Stimulated activated naive B cell treated with anti-CD40 and anti-IgM and Interleukin-4, amounts not matched to agents 10 μg/mL and 1 μg/mL and 100 μg/mL, for 72 hours (primary cell): ENCODE measurements at places on chromosomes 4 and X.

GRCh38 chr4:112099701-112100297 is 45.5 kb upstream of the FAM241A start:
- DNase-seq: no peak

- DNase-seq: peak; percentile 29
These were observed 628 bp downstream of the MXD4 start for GRCh38 chr4:2261110-2261852.

DNA sequence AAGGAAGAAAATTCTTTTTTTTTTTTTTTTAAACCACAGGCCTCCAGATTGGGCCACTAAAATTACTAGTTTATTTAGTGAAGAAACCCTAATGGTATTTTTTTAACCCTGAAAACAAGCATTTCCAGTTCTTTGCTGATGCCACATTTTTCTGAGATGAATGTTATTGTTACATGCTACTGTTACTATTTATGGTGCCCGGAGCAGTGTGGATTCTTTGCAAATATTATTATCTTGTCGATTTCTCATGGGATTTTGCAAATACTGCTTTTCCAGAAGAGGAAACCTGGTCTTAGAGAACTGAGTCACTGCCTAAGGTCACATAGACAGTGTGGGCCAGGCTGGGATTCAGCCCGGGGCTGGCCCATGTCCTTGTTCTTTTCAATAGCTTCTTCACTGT is 8.7 kb upstream of the ALAS2 start:
- DNase-seq: no peak

GRCh38 chr4:149113804-149114430 is 671.7 kb upstream of the NR3C2 start:
- DNase-seq: no peak

GRCh38 chr4:140070366-140070765 is 83.6 kb downstream of the MAML3 start:
- no peak for DNase-seq

DNA sequence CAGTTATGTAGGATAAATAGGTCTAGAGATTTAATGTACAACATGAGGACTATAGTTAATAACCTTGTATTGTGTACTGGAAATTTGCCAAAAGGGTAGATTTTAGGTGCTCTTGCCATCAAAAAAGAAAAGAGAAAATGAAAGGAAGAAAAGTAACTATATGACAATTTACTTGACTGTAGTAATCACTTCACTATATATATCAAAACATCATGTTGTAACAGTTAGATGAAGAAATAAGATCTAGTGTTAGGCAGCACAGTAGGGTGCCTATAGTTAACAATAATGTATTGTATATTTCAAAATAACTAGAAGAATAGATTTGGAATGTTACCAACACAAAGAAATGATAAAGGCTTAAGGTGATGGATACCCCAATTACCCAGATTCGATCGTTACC is 35.9 kb upstream of the AP1S2 start:
- no peak for DNase-seq

DNA sequence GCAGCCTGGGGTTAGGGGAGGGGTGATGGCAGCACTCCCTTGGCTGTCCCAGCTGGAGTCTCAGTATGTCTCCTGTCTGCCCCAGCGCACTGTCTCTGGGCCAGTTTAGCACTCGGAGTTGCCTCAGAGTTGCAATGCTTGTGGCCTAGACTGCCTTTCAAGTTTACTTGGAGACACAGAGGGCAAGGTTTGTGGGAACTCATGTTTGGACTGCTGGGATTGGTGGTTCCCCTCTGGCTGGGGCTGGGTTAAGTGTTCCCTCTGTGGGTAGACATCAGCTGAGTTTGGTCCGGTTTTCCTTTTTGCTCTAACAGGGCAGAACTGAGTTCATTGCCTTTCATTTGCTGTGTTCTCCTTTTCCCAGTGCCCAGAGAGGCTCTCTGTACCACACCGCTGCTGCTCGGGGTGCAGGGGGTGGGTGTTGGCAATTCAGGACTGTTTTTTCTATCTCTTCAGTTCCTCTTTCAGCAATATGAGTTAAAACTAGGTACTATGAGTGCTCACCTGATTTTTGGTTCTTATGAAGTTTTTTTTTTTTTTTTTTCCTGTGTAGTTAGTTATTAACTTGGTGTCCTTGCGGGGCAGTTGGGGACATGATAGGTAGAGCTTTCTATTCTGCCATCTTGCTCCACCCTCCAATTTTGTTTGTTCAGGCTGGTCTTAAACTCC is 17.2 kb downstream of the RAB33B start:
- DNase-seq: peak; percentile 11

DNA sequence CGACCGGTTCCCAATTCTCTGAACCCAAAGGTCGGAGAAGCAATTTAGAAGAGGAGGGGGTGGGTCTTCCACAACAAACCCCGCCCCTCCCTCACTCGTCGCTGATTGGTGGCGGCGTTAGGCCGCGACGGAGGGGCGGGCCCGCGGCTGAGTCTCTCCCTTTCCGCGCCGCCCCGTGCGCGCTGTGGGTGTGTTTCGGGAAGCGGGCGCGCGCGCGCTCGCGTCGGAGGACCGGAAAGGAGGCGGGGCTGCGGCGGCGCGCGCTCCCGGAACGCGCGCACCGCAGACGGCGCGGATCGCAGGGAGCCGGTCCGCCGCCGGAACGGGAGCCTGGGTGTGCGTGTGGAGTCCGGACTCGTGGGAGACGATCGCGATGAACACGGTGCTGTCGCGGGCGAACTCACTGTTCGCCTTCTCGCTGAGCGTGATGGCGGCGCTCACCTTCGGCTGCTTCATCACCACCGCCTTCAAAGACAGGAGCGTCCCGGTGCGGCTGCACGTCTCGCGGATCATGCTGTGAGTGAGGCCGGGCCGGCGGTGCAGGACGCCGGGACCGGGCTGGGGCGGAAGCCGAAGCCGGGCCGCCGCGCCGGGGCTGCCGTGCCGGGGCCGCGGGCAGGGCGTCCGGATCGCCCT is at the start of gene SPCS3:
Gene SPCS3, plus strand, starts transcription at position 263 of the 636 bp plus-strand sequence. Its CDS starts 111 bp downstream, at position 374.
- peak; percentile 91 for DNase-seq

DNA sequence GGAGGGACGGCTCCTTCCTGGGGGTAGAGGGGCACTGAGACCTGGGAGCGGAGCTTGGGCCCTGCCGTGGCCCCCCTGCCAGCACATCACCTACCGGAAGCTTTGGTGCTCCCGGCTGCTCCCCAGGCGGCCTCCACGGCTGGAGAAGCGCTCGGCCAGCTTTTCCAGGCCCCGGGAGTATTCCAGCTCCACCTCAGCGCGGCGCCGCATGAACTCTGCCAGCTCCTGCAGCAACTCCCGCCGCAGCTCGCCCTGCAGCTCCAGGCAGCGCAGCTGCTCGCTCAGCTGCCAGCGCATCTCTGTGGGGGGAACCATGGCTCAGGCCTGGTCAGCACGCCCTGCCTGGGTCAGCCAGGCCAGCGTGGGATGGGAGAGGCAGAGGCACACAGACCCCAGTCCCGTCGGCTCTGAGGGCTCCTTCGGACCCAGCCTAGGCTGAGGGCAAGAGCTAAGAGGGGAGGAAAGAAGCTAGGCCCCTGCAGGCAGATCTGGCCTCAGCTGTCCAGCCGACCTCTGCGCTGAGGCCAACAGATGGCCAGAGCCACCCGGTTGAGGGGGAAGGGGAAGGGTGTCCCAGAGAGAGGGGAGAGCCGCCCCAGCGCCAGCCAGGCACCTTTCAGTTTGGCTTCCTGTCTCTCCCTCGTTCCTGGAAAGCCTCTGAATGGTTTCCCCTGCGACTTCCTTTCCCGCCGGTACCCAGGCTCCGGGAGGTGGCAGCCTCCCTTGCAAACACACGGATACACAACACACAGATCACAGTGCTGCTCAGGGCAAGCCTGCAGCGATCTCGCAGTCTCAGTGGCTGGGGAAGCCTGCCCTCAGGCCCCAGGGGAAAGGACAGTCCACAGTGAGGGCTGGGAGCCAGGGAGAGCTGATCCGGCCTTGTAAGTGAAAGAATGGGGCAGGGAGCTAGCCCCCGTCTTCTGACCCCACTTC is 4.3 kb downstream of the ARHGAP4 start:
- no peak for DNase-seq

- DNase-seq: no peak
These were observed 17.6 kb downstream of the THAP9 start for GRCh38 chr4:82918091-82918490.

- DNase-seq: no peak
These were observed 2.2 kb upstream of the HTR2C start for GRCh38 chrX:114581528-114582263.

- DNase-seq: no peak
These were observed 146.8 kb downstream of the ENOX2 start for GRCh38 chrX:130756233-130756632.

DNA sequence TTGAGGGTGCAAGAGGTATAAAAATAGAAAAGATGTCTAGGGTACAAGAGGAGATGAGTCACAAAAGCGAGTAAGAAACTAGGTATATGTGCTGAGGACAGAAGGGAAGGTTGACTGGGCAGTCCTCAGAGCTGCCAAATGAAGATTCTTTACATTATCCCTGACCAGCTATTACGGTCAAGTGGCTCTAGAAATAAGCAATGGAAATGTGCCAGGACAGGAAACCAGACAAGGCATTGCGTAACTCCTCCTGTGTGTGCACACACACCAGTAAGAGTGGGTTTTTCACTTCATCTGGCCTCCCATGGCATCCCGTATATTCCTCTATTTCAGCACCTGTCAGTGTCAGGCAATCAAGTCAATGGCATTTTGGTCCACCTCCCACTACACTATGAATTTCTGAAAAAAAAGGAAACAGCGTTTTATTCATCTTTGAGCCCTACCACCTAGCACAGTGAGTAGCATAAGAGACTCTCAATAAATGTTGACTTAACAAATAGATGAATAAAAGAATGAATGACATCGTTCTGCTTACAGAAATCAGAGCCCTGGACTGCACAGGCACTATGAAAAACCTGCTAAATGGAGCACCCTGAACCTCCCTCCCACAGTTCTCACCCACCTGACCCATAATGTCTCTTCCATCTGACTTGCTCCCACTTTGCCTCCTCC is 62.6 kb upstream of the KLF3 start:
- no peak for DNase-seq

DNA sequence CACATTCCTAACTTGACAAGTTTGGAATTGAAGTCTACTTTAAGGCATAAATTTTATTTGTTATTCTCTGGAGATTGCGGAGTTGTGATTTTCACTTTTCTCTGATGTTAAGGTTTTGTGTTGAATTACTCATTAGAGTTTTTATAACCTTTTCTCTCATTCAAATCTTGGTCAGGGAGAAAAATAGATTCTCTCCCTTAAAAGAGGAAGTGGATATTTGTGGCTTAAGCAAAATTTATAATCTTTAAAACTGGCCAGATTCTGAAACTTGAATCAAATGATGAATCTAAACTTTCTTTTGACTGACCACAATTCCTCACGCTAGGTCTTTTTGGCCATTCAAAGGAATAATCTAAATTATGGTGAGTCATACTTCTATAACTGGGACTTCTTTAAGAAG is 361.4 kb downstream of the TEX13C start:
- no peak for DNase-seq

GRCh38 chrX:48540028-48540375 is 488 bp downstream of the TBC1D25 start:
- no peak for DNase-seq

GRCh38 chr4:154452798-154453346 is 38.7 kb downstream of the DCHS2 start:
- no peak for DNase-seq

- no peak for DNase-seq
These were observed 313.2 kb downstream of the ANTXR2 start for GRCh38 chr4:79759793-79760192.

- DNase-seq: no peak
These were observed 127.2 kb upstream of the PABPC4L start for GRCh38 chr4:134328741-134329140.

GRCh38 chr4:3233391-3234071 is 15.4 kb upstream of the MSANTD1 start:
- DNase-seq: no peak

DNA sequence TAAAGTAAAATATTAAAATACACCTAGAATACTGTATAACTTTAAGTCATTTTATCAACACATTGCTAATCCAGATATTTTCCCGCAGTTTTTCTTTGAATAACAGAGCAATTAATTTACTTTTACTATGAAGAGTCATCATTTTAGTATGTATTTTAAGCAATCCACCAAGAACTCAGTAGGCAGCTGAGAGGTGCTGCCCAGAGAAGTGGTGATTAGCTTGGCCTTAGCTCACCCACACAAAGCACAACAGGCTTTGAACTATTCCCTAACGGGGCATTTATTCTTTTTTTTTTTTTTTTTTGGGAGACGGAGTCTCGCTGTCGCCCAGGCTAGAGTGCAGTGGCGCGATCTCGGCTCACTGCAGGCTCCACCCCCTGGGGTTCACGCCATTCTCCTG is 74.4 kb downstream of the CD38 start:
- no peak for DNase-seq

GRCh38 chr4:1208970-1209704 is 36.8 kb upstream of the SPON2 start:
- no peak for DNase-seq

DNA sequence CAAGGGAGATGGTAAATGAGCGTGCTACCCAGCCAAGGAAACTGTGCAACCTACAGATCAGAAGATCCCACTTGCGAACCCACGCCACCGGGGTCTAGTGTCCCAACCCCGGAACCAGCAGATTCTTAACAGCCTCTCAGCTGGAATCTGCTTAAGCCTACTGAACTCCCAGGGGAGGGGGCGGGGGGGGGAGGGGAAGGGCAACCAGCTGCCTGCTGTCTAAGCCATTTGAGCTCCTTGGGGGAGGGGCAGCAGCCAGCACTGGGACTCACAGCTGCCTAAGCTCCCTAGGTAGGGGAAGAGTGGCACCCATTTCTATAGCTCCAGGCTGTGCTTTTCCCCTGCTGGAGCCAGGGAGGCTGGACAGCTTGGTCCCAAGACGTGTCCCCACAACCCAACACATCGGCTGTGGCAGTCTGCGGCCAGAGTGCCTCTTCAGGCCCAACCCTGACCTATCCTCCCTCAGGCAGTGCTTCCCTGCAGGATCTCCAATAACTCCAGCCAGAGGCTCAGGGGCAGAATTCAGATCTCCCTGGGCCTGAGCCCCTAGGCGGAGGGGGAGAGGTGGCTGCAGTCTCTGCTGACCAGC is 289.2 kb downstream of the LDB2 start:
- DNase-seq: no peak

GRCh38 chrX:11629593-11630211 is 36.0 kb downstream of the ARHGAP6 start:
- no peak for DNase-seq

- DNase-seq: no peak
These were observed 1.2 kb upstream of the CDK16 start for GRCh38 chrX:47217121-47217851.

DNA sequence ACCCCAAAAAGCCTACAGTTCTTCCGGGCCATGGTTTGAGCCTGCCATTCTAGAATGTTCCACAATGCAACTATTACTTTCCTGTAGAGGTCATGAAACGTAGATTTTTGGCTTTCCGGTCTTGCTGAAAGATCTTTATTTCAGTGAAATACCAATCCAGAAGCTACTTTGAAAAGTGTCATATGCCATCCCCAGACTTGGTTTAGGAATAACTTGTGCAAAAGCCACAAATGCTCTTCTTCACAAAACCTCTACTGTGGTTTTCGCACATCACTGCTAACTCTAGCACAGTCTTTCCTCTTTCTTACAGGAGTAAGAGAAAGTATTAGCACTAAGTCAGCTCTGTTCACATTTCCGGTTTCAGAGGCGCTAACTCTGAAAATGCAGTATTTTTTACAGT is 12.7 kb upstream of the CD40LG start:
- no peak for DNase-seq

GRCh38 chr4:124067046-124067445 is 645.5 kb downstream of the ANKRD50 start:
- no peak for DNase-seq

- no peak for DNase-seq
These were observed 130.8 kb downstream of the COL4A6 start for GRCh38 chrX:108307132-108308085.
